ENCODE measurements at places on chromosomes 7 and 10. TPM values are rescaled to one million over a fixed set of nuclear protein-coding genes. Genes with fewer than 3 reads are reported as not detected.

Gene MYOZ1
- total RNA-seq, result not detected

Gene MYO1G
- total RNA-seq, result not detected

Gene MYH16
- 0.12 TPM for total RNA-seq

Gene CPA1
- total RNA-seq, result not detected

Gene PNLIP
- not detected for total RNA-seq

Gene FAM237B
- not detected for total RNA-seq

Gene CTNNA3
- not detected for total RNA-seq

Gene NFE2L3
- total RNA-seq, result 80.3 TPM

Gene SFTPA2
- total RNA-seq, result not detected

Gene OR2A42
- total RNA-seq, result not detected

Gene SORBS1
- total RNA-seq, result 4.2 TPM

Gene ELAPOR2
- 61.3 TPM for total RNA-seq

Gene GCK
- 0.41 TPM for total RNA-seq

Measured in glomerular endothelial cell (primary cell).